Stimulated activated CD8-positive, alpha-beta memory T cell treated with anti-CD3 and anti-CD28 coated beads, Interleukin-2, amount 100 ng/mL, for 1 hour (primary cell): ENCODE measurements at places on chromosomes 1 and 21.

DNA sequence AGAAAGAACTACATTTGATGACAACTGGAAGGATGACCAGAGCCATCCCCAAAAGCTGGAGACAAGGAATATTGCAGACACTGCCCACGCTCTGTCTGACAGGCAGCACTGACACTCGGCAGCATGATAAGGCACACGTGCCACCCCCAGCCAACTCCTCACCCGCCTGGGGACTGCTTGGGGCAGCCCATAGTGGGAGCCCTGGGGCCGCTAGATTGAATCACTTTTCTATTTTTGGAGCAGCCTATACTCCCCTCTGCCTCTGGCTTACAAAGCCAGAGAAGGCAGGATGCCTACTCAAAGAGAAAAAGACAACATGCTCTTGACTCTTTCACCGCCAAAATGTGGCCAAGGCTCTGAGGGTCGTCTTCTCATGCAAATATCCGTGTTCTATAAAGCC is 1.3 kb downstream of the SMG5 start:
- no peak for DNase-seq

DNA sequence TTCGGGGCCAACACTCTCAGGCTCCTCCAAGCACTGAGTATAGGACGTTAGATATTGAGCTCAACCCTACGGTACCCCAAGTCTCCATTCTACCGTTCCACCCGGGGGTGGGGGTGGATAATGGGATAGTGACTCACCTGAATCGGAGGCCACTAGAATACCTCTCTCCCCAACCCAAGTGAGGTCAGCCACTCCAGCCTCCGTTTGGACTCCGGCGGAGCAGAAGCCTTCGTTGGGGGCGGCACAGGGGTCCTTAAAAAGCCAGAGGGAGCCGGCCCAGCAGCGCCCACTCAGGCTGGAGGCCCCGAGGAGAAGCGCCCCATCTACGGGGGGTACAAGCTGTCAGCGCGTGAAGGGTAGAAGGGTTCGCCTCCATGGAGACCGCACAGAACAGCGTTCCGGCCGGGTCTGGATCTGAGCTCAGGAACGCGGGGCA is 556 bp downstream of the WDR77 start:
- no peak for DNase-seq

DNA sequence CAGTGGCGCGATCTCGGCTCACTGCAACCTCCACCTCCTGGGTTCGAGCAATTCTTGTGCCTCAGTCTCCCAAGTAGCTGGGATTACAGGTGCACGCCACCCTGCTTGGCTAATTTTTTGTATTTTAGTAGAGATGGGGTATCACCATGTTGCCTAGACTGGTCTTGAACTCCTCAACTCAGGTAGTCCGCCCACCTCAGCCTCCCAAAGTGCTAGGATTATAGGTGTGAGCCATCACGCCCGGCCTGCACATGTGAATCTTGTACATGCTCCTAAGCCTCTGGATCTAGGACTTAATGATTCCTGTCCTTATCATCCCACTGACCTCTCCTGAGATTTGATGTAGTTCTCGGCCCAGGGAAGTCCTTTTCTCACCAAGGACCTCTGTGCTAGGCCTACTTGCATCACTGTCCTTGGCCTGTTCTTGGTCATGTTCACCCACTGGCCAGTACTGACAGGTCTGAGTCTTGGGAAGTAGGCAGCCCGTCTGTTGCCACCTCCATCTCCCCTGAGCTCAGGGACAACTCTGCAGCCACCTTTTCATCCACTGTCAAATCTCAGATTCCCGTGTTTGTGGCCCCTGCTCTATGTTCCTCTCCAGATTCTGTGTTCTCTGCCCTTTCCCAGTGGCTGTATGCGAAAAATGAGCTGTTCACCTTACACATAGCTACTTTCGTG is 9.4 kb downstream of the HYI start:
- DNase-seq, result no peak

DNA sequence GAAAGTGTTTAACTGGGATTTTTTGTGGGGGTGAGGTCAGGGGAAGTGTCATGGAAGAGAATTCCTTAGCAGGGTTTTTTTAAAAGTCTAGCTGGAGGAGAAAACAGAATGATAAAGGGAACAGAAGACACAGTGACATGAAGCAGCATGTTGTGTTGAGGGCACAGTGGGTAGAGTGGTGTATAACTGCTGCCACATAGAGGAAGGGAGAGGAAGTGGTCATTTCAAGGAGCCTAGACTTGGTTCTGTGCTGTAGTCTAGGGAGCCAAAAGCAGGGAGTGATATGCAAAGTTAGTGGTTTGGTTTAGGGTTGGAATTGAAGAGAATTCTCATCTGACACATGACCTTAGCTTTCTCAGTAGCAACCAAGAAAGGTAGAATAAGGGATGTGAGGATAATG is 10.2 kb downstream of the EEIG2 start:
- no peak for DNase-seq

- no peak for DNase-seq
Observed at GRCh38 chr1:117679868-117680267, 74.0 kb downstream of the TENT5C start.

DNA sequence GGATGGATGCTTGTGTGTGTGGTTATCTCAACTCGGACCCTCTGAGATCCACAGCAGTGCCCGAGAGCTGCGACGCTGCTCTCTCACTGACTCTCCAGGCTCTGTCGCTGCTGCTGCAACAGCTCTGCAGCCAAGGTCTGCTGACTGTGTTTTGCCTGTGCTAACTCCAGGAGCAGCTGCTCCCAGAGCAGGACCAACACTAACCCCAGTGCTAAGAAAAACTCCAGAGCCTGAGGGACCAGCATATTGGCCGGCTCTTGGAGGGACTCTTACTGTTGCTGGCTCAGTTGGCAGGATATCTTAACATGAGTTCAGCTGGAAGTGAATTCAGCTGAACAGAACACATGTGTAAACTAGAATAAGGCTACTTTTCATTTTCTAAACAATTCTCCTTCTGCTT is 4.4 kb downstream of the LCE2C start:
- no peak for DNase-seq

DNA sequence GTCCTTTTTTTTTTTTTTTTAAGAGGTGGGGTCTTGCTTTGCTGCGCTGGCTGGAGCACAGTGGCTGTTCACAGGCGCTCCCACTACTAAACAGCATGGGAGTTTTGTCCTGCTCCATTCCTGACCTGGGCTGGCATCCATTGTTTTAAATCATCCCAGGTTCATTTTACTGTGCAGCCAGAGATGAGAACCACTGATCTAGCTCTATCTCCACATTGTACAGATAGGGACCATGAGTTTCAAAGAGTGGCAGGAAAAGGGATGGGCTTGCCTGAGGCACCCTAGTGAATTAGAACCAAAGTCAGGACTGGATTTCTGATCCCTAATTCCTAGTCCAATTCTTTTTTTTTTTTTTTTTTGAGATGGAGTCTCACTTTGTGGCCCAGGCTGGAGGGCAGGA is 7.2 kb upstream of the TMEM222 start:
- DNase-seq, result no peak

DNA sequence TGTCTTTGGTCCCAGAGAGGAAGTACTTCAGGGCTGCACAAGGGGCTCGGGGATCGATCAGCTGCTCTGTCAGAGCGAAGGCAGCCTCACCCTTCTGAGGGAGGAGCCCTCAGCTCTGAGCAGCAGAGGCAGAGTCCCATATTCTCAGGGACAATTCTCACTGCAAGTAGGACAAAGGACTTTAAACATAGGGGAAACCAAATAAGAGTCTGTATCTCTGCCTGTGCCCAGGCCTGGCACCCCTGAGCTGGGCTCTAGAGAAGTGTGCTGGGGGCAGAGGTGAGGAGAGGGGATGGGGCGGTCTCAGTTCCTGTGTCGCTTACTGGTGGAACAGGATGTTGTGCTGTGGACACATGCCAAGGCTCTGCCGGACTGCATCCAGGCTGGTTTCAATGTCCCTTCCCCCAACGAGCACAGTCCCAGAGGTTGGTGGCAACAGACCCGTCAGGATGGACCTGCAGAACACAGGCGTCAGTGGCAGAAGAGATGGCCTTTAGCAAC is 76.6 kb downstream of the ABCA4 start:
- no peak for DNase-seq

GRCh38 chr1:214187121-214187900 is 93.6 kb upstream of the SMYD2 start:
- no peak for DNase-seq

GRCh38 chr21:38688068-38688467 is 117.7 kb upstream of the ETS2 start:
- no peak for DNase-seq

- no peak for DNase-seq
Observed at GRCh38 chr1:168161459-168161858, 17.3 kb upstream of the TIPRL start.

GRCh38 chr1:229980009-229980408 is 87.0 kb upstream of the GALNT2 start:
- no peak for DNase-seq

DNA sequence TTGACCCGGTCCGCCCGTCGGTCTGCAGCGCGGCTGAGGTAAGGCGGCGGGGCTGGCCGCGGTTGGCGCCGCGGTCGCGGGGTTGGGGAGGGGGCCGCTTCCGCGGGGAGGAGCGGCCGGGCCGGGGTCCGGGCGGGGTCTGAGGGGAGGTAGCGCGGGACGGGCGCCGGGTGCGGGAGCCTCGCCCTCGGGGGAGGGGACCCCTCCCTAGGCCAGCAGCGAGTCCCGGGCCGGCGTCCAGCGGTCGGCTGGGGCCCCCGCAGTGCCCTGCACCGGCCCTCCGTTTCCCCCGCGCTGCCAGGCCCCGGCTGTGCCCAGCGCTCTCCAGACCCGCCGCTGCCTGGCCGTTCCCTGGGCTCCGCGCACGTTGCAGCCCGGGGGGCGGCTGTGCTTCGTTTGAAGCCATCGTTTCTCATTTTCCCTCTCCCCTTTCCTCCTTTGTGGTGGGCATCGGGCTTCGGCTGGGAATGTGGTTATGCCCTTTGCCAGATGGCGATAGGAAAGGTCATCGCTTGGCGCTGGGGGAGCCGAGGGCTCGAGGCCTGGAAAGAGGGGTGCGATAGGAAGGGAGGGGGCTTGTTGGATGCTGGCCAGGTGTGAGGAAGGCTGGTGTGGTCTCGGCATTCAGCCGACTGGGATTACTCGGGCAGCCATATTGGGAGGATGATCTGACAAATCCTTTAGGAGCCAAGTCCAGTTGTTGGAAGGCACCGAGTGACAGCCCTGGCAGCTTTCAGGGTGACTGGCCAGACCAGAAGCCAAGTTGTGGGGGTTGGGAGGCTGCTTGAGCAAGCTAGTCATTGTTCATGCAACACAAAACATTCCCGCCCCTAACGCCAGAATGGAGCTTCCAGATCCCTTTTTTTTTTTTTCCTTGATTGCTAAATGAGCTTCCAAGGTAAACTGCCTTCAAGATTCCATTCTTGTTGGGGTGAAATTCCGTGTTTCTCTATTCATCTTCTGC is 753 bp downstream of the KIF1B start:
- DNase-seq, result no peak

GRCh38 chr1:45573231-45573804 is 10.5 kb upstream of the NASP start:
- no peak for DNase-seq
